ENCODE measurements at places on chromosomes 4 and X.

DNA sequence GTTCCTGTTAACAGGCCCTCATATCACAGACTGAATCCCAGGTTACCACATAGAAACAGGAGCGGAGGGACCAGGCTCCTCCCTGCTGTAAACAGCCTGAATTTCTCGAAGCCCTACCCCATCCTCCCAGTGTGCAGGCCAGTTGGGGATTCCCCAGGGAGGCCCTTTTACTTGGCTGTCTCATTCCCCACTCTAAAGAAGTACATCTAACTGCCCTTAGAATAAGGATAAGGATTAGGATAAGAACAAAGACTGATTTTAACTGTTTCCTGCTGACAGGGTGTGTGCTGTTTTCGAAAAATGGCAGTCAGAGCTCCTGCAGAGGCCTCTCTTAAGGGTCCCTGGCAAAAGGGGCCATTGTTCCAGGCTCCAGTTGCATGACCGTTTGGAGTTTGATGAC lies 133.7 kb downstream of the PAPSS1 start:
- no peak for DNase-seq

- no peak for DNase-seq
Measured at GRCh38 chr4:6869944-6870343, 39.7 kb upstream of the TBC1D14 start.

- no peak for DNase-seq
Measured at GRCh38 chr4:90857081-90857820, 730.1 kb downstream of the CCSER1 start.

GRCh38 chr4:109649872-109650271 lies 53.4 kb downstream of the CASP6 start:
- no peak for DNase-seq

GRCh38 chr4:183596067-183596757 lies 62.8 kb downstream of the RWDD4 start:
- no peak for DNase-seq

Measured in activated CD8-positive, alpha-beta memory T cell treated with anti-CD3 and anti-CD28 coated beads for 1 hour (primary cell).